Activated CD8-positive, alpha-beta memory T cell treated with anti-CD3 and anti-CD28 coated beads for 4 hours (primary cell): ENCODE measurements at places on chromosomes 5 and 9.

GRCh38 chr5:159220206-159220605 lies 10.9 kb upstream of the RNF145 start:
- DNase-seq, result no peak

GRCh38 chr9:7982907-7983306 lies 183.3 kb upstream of the DMAC1 start:
- no peak for DNase-seq

DNA sequence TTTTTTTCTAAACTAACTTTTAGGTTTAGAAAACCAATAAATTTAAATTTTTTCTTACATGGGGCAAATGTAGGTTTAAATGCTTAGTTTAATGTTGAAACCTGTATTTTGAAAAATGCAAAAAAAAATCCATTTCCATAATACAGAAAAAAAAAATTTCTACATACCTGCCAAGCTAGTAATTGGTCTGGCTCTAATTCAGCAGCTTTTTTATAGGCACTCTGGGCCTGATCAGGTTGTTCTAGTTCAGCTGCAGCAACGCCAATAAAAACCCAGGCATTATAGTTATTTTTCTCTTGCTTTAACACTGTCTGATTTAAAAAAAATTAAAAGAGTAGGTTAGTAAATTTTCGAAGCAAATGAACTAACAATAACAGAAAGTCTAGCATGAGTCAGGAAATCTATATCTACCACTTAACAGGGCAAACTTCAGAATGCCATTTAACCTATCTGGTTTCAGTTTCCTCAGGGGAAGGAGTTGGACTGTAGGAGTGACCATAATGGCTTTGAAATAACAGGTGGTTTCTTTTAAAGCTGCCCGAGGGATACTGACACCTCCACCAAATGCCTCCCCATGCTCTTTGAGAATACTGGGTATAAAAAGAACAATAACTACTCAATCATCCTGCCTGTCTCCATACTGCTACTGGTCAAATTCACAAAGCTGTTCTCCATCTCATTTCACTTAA lies 11.6 kb downstream of the SKIC3 start:
- DNase-seq, result no peak

DNA sequence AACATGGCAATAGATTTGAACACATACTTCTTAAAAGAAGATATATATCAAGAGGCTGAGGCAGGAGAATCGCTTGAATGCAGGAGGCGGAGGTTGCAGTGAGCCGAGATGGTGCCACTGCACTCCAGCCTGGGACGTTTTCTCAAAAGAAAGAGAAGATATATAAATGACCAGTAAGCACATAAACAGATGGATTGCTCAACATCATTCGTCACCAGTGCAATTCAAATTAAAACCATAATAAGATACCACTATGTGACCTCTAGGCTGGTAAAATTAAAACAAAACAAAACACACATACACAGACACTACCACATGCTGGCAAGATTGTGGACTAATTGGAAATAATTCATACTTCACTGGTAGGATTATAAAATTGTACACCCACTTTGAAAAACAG lies 5.3 kb upstream of the TXN start:
- no peak for DNase-seq

- no peak for DNase-seq
Observed at GRCh38 chr5:149782018-149782894, 52.1 kb downstream of the PPARGC1B start.

GRCh38 chr5:51650824-51651223 lies 267.6 kb downstream of the ISL1 start:
- no peak for DNase-seq

- no peak for DNase-seq
Observed at GRCh38 chr5:8829323-8830029, 716.4 kb downstream of the SEMA5A start.

DNA sequence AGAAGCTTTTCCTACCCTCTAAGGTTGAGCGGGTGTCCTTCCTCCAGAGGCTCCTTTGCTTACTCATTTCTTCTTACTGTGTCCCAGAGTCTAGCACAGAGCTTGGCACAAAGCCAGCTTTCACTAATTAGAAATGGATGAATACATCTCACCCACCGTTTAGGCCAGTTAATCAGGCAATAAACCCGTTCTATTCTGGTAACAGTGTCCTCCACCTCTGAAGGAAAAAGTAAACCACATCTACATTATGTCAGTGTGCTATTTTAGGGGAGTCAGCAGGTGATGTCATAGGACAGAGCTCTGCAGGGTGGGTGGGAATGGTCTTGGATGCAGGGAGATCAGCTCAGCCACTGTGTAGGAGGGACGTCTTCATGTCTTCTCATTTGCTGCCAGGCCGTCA lies 109.2 kb downstream of the OSTF1 start:
- DNase-seq, result no peak

DNA sequence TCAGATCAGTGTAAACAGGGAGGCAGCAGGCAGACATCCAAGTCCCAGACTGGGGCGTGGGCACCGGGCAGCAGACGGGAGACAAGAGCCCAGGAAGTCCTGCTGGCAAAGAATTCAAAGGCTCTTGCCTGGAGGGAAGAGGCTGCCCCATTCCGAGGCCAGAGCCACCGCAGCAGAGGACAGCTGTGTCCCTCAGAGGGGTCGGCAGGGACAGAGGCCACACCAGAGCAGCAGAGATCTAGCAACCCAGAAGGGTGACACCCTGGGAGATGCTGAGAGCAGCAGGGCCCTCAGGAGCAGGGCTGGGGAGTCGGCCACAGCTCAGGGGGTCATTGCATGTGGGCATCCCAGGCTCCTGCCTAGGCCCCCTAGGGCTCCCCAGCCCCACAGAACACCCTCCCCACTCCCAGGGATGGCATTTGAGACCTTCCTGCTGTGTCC lies 29.1 kb downstream of the ADAMTS2 start:
- DNase-seq, result no peak

DNA sequence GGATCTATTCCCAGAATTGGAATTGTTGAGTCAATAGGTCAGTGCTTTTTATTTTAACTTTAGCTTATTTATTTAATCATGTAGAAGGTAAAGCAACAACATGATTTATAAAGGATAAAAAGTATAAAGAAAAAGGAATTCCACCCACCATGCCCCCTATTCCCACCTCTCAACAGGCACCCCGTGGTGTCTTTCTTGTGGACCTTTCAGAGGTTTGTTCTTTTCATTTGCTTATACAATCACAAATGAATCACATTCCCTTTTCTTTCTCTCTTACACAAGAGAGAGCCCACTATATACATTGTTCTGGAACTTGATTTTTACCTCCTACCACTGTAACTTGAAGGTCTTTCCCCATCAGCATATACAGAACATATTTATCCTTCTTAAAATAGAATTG lies 37.2 kb upstream of the SMIM32 start:
- no peak for DNase-seq

GRCh38 chr9:17075758-17076485 lies 58.9 kb upstream of the CNTLN start:
- DNase-seq, result no peak

DNA sequence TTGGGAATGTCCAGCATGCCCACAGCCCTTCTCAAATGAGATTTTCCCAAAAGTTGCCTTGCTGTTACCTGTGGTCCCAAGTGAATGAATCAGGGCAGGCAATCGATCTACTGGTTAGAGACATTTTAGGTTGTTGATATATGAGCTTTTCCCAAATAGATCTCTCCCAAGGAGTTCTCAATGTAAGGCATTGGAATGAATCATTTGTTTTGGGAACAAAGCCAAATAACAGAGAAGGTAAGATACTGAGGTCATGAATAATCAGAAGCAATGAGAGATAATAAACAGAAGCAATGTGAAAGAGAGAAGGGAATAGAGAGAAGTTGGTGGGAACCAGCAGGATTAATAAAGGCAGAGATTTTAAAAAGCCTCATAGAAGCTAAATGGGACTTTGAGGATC lies 93.6 kb upstream of the FER start:
- no peak for DNase-seq

DNA sequence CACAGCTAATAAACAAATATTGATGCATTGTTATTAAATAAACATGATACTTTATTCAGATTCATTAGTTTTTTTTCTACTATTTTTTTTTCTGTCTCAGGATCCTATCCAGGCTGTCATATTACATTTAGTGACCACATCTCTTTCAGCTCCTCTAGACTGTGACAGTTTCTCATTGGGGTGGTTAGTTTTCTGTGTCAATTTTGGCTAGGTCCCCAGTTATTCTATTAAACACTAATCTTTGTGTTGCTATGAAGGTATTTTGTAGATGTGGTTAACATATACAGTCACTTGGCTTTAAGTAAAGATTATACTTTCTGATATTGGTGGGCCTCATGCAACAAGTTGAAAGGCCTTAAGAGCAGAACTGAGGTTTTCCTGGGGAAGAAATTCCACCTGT lies 563.0 kb downstream of the LRRC70 start:
- no peak for DNase-seq

DNA sequence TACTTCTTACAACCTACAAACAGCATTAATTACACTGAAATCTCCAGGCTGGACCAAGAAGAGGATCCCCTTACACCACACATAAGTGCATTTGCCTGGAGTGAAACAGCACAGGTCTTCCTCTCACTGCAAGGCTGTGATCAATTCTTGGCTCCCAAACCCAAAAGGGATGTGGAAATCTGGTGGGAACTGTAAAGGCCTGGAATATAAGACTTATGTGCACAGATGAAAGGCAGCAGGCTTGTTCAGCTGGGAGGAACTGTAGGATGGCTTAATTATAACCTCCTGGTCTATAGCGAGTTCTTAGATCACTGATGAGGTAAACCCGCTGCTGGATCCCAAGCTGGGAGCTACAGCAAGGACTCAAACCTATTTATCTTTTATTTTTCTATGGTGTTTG lies 182.9 kb upstream of the TNC start:
- no peak for DNase-seq

DNA sequence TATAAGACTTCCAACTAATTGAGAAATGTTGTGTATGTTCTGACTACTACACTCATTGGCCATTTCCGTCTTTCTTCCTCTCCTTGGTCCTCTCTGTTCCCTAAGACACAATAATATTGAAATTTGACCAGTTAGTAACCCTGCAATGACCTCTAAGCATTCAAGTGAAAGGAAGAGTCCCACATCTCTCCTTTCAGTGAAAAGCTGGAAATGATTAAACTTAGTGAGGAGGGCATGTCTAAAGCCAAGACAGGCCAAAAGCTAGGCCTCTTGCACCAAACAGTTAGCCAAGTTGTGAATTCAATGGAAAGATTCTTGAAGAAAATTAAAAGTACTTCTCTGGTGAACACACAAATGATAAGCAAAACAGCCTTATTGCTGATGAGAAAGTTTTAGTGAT lies 122.5 kb downstream of the PRR16 start:
- no peak for DNase-seq

DNA sequence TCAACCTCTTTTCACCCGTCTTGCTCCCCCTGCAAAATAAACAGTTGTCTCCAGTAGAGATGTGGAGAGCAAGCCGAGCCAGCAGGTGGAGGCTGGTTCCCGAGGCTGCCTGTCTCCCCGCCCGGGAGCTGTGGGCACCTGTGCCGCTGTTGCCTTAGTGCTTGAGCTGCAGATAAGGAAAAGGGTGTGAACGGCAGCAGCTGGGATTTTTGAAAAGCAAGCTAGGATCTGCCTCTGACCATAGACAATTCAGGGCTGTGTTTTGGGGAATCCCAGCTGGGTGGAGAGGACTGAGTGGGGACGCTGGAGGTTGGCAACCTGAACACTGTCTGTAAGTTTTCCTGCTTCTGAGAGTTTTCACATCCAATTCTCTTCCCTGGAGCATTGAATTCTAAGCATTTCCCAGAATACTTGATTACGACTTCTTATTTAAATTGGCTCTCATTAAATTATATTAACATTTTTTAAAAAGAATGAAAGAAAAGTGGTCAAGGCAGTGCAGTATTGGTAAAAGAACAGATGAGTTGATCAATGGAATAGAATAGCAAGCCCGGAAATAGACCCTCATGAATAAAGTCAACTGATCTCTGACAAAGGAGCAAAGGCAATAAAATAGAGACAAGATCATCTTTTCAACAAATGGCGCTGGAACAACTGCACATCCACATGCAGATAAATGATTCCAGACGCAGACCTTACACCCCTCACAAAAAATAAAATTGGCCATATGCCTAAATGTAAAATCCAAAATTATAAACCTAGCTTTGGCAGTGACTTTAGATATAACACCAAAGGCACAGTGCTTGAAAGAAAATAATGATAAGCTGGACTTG lies 9.7 kb downstream of the WNK2 start:
- DNase-seq, result no peak

DNA sequence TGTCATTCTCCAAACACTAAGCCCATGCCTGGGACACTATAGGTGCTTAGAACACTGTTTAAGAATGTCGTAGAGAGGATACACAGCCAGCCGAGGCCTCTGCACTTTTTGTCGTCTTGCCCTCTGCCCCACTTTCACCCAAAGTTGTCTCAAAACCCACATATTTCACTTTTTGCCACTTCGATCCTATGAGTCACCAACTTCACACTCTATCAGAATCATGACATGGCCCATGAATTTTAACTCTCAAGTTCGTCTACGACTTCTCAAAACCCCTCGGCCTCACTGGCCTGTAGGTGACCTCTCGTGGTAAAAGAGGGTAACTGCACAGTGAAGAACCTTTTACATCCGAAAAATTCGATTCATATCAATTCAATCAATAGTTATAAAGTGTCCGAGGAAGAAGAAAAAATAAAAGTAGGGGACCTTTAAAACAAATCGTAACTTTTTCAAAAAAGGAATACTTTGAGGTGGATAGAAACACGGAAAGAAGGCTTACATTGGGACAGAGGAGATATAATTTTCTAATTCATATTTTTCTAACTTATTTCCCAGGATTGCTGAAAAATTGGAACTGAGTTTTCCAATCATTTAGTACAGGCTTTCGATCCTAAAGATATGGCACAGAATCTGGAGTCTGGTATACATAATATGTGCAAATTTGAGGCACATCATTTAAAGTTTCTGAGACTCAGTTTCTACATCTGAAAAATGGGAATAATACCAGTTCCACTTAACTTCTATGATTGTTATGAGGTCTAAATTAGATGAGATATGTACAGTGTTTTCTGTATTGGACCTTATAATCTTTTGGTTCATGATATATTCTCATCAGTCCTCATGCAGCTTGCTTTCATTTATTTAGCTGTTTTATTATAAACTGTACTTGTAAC lies 122.6 kb downstream of the APBA1 start:
- DNase-seq, result no peak

GRCh38 chr5:177089825-177090641 lies 3.3 kb downstream of the FGFR4 start:
- DNase-seq, result no peak

GRCh38 chr9:96766199-96766598 lies 11.7 kb downstream of the ZNF510 start:
- no peak for DNase-seq

DNA sequence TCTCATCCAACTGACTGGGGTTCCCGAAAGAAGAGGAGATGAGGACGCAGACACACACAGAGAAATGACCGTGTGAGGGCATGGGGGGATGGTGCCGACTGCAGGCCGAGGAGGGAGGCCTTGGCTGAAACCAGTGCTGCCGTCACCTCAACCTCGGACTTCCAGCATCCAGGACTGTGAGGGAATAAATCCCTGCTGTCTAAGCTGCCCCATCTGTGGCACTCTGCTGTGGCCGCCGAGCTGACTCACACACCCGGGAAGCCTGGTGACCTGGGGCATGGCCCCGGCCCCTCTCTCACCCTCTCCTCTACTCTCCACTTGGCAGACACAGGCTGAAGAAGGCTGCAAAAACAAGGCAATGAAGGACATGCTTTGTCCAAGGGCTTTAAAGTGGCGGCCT lies 4.4 kb upstream of the COL5A1 start:
- DNase-seq, result no peak
